ENCODE measurements at places on chromosomes 2 and 18.

DNA sequence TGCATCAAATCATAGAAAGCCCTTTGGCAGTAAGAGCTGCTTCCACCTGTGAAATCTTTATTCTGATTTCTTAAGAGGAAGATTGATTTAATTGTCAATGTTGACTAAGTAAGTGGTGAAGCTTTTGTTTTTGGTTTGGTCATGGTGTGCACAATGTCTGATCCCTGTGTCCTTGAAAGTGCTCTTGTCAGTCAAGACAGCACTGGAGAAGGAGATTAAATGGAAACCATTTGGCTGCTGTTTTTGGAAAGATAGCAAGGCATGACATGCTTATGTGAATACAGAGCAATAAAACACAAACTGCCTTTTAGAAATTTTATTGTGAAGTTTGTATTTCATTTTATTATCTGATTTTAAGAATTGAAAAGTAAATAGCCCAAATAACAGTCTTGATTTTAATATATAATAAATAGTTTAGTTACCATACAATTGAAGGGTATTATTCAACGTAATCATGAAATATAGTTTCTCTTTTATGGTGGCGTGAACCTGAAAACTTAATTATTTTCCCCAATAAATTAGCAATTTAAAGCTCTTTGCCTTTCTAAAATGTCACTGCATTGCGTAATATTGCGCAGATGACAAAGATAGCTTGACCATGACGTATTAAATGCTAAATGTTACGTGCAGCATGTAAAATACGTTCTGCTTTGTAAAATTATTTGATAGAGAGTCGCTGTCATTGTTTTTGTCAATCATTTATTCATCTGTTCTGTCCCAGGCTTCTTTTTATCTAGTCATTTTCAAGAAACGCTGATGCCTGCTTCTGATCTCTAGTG lies 69.0 kb downstream of the GULP1 start:
- DNase-seq = no peak

- DNase-seq = no peak
These were observed 29.9 kb downstream of the ANO7 start for GRCh38 chr2:241218131-241219029.

DNA sequence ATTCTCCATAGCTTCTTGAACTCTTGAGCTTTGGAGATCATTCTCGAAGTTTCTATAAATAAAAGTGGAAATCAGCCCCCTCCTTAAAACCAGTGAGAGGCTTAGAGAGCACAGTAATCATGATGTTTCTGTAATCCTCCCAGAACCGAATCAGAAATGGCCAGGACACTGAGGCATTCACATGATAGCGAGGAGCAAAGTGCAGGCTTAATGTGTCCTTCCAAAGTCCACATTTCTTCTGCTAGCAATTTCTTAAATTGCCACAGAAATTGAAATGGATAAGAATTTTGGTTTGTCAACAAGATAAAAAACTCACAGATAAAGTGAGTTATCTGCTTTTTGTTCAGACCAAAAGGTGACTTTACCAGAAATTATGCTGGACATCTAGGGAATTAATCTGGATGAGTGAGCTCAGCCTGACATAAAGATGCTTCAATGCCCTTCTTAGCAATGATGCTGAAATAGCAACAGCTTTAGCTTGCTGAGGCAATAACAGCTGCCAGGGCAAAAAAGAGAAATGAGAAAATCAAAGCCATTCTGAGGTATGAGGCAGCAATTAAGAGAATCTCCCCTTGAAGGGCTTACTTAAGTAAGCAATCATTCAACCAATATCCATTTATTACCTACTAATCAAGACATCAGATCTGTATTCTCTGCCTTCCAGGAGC lies 82.4 kb upstream of the PHLPP1 start:
- DNase-seq = no peak

- DNase-seq = no peak
These were observed 94.3 kb upstream of the YWHAQ start for GRCh38 chr2:9725106-9725505.

GRCh38 chr18:48955830-48956261 lies 5.1 kb upstream of the SMAD7 start:
- DNase-seq = peak; percentile 38

GRCh38 chr2:151833984-151834383 lies 5.8 kb upstream of the ARL5A start:
- no peak for DNase-seq

DNA sequence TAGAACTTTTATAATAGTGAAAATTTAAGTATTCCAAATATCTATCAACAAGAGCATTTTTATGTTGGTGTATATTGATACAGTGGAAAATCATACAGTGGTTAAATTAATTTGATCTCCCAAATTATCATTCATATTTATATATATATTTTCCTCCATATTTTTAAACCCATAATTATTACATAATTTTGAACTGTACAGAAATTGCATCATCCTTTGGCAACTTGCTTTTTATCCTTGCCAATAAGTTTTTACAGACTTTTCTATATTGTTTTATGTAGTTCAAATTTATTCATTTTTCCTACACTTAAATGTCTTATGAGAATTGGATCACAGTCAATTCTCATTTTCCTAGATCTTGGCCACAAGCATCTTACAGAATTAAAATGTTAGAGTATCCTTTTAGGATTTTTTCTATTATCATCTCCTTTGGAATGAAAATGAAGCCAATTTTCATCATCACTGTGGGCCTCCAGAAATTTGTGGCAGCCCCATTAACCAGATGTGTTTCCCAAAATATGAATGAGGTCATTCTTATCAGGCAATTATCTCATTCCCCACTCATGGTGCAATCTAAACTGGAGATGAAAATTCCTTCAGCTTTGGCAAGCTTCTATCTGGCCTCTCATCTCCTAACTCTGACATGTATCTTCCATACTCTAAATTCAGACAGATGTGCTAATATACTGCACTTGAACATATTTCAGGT lies 94.2 kb upstream of the DLGAP1 start:
- DNase-seq = no peak

GRCh38 chr2:201536046-201536445 lies 84.5 kb downstream of the STRADB start:
- DNase-seq = no peak

GRCh38 chr18:30512872-30513271 lies 529.7 kb downstream of the DSC3 start:
- no peak for DNase-seq

GRCh38 chr18:80238651-80239260 lies 8.6 kb downstream of the PARD6G start:
- DNase-seq = no peak

DNA sequence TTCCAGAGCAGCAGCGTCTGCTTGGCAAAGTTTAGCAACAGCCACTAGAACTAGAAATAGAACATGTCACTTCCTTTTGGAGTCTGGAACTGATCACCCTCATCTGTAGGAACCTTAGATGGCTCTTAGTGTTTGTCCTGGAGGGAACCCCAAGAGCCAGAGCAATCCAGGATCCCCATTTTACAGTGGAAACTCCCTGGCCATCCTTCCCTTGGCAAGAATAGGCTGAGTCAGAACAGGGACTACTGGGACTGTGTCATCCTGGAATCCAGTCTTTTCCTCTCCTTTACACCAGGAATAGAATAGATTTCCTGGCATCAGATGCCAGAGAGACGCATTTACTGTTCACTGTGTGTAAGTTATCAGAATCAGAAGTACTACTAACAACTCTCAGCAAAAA lies 33.2 kb upstream of the GRHL1 start:
- DNase-seq = no peak

DNA sequence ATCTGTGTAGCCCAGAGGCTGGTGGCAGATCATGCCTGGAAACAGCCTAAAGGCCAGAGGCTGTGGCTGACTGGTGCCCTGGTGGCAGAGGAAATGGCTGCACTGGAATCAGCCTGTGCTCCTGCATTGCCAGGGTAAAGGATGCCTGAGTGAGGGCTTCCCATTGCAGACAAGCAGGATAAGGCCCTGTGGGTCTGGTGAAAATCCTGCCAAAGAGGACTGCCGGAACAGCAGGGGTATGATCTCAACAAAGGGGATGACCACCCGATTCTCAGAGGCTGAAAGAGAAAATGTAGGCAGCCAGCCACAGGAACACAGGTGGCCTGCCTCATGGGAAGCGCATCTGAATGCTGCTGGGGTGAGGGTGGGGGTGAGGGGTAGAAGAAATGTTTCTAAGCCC lies 48.2 kb downstream of the FBXO48 start:
- no peak for DNase-seq

GRCh38 chr2:220969348-220969747 lies 602.8 kb downstream of the EPHA4 start:
- DNase-seq = no peak
